HCT116 (cell line): ENCODE measurements at places on chromosomes 5 and 9. TPM values are rescaled to one million over a fixed set of nuclear protein-coding genes. Genes with fewer than 3 reads are reported as not detected.

Gene PCDHA9
- not detected for total RNA-seq

GRCh38 chr9:33703430-33704102 is 91.8 kb upstream of the PRSS3 start:
- DNase-seq: no peak

DNA sequence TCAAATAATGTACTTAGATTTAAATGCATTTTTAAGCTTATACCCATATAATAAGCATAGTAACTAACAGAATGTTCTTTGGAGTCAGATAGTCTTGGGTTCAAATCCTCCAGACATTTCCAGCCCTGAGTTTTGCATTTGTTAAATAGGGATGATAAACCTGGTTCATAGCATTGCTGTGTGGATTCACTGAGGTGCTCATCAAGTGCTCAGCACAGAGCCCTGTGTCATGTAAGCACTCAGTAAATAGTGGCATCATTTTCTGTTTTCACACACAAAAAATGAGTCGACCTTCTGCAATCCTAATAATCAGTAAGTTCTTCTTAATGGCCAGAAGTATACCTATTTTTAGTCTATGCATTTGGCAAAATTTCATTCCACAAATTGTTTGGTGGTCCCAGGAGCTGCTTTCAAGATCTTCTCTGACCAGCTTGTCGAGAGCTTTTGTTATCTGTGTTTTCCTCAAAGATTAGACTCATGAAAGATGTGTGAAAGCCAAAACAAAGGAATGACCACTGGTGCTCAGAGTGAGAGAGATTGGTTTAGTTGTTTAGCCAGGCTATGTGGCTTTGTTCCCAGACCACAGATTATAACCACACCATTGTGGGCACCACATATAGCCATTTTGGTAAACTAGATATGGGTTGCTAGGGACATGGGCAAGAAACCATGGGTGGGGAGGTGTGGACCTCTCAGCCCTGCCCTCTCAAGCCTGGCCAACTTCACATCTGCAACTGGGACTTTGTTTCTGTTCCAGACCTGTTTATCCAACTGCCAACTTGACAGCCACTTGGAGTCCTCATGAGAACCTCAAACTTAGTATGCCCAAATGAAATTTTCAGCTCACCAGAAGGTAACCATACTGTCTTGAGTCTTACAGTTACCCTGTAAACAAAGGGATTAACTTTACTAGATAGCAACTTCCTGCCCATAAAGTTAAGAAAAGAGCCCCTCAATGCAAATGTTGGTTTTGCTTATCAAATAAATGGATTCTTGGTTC is 45.0 kb downstream of the DOCK8 start:
- no peak for DNase-seq

- no peak for DNase-seq
Observed at GRCh38 chr5:143850050-143850683, 38.2 kb downstream of the HMHB1 start.

DNA sequence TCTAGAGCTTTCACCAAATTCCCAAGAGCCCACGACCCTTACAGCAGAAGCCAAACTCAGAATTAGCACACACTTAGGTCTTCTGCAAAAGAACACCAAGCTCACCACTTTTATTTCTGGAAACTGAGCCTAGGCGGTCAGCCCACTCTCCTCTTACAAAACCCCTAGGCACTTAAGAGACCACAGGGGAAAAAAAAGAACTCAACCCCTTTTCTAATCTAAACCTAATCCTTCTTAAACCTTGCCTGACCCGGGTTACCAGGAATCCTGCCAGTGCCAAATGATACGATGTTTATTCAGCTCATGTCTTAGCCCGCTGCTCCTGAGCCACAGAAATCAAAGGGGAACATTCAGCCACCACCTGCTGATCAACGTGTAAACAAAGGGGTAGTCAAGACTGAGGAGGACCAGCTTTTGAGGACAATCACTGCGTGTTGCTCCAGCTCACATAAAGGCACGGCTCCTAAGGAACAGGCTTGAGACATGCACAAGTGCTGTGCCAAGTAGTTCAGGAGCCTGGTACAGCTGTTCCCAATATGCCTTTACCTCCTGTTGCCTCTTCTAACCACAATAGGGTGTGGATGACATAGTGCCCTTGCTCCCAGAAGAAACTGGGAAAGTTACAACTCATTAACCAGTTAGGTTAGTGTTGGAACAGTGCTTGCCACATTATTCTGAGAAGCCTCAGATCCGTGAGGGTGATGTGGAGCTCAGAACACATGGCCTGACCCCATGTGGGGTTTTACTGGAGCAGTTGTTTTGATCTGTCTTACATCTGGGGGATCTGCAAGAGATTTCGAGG is 49.3 kb downstream of the ZFAND5 start:
- no peak for DNase-seq

Gene SPINK6
- total RNA-seq: not detected

DNA sequence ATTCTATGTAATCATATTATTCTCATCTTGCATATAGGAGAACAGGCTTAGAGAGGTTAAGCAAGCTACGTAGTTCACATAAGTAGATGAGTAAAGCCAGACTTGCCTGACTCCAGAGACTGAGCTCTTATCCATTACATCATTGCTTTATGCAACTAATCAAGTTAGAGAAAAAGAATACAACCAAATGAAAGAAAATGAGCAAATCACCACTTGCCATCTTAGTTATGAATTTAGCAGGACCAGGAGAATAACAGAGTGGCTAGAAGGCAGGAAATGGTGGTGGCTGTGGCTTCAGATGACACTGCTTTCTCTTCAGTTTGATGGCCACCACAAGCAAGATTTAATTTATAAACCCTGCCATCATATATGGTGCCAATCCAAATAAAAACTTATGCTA is 26.6 kb downstream of the POC5 start:
- no peak for DNase-seq

DNA sequence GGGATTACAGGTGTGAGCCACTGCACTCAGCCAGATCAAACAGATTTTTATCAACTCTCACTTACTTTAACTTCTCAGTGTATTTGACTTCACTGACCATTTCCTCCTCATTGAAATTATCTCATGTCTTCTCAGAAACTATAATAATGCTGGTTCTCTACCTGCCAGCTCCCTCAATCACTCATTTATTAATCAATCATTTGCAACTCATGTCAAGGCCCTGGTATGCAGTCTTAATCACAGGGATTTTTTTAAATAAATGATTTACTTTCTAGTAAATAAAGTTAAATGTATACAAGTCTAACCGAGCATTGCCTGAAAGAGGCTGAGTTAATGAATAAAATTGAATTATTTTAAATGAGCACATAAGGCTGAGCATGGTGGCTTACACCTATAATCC is 63.3 kb downstream of the PLPP1 start:
- no peak for DNase-seq

- no peak for DNase-seq
Observed at GRCh38 chr9:89468281-89468960, 29.5 kb downstream of the SEMA4D start.

Gene IL13
- not detected for total RNA-seq

GRCh38 chr9:74557571-74557970 is 60.4 kb downstream of the RORB start:
- no peak for DNase-seq

DNA sequence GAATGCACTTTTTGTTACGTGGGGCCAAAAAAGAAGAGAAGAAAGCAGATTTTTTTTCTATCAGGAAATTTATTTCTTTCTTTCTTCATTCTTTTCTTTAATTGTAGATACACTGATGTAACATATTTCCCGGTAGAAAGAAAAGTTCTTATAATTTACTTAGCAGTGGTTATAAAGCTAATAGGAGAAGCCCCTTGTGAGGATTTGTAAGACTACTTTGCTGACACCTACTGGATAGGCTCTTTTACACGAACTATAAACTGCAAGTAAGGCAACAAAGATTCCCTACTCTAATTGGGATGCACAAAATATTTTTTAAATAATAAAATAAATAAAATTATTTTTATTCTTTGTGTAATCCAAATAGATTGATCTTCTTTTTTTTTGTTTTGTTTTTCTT is 284.4 kb downstream of the DNAH5 start:
- no peak for DNase-seq

Gene PCDHGA8
- not detected for total RNA-seq

GRCh38 chr9:108836781-108837180 is 19.0 kb downstream of the ACTL7B start:
- no peak for DNase-seq

DNA sequence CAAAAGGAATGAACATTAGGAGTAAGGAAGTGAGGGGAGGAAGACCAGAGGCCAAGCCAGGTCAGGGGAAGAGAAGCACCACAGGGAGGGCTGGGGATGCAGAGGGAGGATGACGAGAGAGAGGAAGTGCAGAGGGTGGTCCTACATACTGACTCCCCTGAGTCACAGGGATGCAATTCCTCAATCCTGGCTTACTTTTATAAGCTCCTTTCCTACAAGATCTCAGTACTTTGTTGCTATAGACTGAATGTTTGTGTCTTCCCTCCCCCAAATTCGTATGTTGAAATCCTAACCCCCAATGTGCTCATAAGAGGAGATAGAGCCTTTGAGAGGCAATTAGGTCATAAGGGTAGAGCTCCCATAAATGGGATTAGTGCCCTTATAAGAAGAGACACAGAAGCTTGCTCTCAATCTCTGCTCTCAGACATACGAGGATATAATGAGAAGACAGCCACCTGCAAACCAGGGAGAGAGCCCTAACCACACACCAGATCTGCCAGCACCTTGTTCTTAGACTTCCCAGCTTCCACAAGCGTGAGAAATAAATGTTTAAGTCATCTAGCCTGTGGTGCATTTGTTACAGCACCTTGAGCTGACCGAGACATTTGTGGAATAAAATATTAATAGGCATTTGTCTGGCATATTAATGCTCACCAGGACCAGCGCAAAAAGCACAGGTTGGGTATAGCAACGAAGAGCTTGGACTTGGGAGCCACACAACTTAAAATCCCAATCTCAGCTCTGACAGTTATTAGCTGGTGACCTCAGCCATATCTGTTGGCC is 33.4 kb downstream of the GCNT4 start:
- no peak for DNase-seq

GRCh38 chr9:37911271-37911681 is 7.3 kb upstream of the SLC25A51 start:
- no peak for DNase-seq

GRCh38 chr5:50886657-50887345 is 220.4 kb downstream of the PARP8 start:
- no peak for DNase-seq

GRCh38 chr5:112724901-112725300 is 12.8 kb upstream of the APC start:
- no peak for DNase-seq

Gene MSMP
- total RNA-seq: 1.2 TPM

GRCh38 chr5:154058055-154059038 is 19.6 kb downstream of the MFAP3 start:
- DNase-seq: peak; percentile 52

DNA sequence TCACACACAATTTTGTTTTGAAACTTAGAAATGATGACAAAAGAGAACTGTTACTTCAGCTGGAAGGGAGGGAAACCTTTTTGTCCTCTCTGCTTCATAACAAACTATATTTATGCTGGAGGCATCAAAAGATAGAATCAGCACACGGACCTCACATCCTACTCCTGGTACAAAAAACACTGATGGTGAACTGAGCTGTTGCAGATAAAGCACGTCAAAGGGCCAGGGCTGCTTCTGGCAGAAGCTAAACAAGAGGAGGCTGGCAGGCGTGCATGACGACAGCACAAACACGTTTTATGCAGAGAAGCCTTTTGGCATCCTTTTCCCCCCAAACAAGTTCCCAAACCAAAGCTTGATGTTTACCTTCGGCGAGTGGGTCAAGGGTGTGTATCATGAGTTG is 169.6 kb downstream of the SLC24A2 start:
- no peak for DNase-seq

GRCh38 chr9:73667749-73668148 is 516.1 kb downstream of the ANXA1 start:
- DNase-seq: no peak

Gene PCDHGA7
- total RNA-seq: not detected

DNA sequence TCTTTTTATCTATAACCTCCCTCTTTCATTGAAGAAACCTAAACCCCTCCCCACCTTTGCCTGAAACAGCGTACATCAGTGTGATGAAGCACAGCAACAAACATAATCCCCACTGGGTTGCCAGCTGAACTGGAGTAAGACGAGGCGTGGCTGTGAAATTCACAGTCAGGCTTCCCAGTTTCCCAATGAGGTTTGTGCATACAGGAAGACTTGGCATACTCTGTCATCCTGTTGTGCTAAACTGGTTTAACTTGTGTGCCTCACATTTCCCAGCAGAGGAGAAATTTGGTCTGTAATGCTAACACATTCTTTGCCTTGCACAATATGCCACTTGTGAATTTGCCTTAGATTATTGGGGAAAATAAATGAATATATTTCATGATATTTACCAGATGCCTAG is 121.5 kb downstream of the SV2C start:
- no peak for DNase-seq

DNA sequence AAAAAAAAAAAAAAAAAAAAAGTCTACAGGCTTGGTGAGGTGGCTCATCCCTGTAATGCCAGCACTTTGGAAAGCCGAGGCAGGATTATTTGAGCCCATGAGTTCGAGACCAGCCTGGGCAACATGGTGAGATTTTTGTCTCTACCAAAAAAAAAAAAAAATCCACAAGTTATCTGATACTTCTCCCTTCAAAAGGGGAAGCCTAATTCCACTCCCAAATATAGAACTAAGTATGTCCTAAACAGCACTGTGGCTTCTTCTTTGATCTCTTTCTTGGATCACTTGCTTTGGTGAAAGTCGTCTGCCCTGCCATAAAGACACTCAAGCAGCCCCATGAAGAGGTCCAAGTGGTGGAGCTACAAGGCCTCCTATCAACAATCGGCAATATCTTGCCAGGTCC is 18.8 kb upstream of the STING1 start:
- DNase-seq: no peak

DNA sequence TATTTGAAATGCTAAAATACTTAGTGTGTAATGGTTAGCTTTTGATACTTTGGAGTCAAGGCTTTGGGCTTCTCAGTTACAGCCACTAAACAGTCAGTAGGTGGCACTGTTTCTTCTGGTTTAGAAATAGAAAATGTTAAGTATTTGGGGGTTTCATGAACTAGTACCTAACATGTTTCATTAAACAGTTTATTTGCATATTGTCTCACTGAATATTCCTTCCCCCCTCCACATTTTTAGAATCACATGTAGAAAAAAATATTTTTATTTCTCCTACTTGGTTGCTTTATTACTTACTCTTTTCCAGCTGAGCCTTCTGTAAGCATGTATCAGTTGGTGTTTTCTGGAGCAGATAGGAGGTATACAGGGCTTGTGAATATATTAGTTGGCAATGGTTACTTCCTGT is 48.0 kb downstream of the IPO11 start:
- no peak for DNase-seq

GRCh38 chr9:130891688-130892476 is 4.7 kb downstream of the QRFP start:
- no peak for DNase-seq

DNA sequence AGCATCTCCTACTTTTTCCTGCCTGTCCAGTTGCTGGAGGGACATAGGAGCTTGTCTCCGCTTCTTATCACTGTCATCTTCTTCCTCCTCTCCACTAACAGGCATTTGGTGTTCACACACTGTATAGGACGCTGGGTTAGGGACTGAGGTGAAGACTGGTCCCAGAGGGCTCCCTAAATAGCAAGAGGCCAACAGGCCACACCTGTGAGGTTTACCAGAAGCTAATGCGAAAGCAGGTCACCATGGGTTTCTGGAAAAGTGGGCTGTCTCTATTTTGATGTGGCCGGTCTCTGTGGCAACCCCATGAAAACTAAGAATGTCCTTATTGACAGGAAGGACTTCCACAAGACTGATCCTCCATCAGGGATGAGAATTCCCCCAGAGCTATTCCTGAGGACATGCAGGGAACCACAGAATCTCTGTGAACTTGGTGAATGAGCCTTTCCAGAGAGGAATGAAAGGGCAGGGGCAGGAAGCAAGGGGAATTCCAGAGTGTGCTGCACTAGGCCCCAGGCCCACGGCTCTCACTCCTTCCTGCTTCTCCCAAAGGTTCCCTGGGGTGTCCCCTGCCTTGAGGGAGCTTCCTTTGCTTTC is 61.7 kb downstream of the DAP start:
- no peak for DNase-seq
